Osteocyte (in vitro differentiated cells): ENCODE measurements at places on chromosomes 12 and 14.

- no peak for DNase-seq
Measured at GRCh38 chr12:76804435-76804976, 40.6 kb downstream of the ZDHHC17 start.

DNA sequence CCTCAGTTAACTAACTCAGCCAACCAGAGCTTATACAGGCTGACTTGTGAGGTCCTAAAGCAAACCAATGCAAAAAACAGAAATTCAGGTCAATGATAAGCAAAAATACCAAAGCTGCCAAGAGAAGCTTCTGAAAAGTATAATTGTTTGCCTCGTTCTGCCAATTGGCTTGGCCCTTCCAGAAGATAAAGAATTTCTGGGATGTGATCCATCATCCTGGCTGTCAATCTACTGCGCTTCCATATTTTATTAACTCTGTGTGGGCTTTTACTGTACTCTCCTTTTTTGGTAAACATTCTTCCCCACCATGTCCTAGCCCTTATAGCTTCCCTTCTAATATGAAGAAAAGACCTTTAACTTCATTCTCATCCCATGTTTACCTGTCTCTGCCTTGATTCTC, 387.9 kb downstream of the TMEM117 start:
- no peak for DNase-seq

- no peak for DNase-seq
Measured at GRCh38 chr12:64621257-64621942, 11.1 kb downstream of the RASSF3 start.

DNA sequence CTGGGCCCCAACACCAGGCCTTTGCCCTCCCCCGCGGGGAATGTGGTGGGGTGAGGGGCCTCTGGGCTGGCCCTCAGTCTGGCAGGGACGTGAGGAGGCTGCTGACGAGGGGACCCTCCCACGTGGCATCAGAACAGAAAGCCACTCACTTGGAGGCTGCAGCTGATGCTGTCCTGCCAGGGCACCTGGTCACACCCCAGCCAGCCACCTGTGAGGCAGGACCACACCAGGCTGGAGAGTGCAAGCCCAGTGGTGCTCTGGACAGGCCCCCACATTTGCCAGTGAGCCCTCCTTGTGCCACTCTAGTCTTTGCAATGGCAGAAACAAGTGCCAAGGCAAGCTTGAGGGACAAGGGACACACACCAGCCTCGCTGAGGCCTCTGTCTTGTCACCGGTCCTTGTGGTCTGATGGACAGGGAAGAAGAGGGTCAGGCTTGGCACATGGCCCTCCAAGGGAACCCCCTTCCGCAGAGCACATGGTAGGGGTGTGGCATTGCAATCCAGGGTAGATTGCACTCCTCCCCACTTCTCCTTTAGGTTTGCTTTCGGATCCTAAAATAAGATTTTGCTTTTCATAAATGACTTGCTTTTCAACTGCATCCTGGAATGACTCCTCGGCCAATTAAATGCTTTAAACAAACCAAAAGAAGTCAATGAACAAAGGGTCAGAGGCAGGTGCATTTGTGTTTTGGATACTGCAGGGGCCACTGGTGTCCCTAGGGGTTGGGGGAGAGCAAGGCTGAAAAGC, 53.7 kb downstream of the CCDC88C start:
- no peak for DNase-seq

DNA sequence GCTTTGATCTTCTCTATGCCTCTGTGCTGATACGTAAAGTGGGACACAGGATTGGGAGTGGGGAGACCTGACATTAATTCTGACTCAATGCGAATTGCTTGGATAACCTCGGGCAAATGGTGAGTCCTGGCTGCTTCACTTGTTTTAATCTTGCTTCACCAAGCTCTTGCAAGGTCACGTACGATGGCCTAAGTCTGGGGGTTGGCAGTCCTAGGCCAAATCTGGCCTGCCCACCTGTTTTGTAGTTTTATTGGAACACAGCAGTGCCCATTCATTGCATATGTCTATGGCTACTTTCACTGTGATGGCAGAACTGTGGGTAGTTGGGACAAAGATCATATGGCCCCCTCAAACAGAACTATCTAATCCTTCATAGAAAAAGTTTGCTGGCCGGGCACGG, 13.4 kb downstream of the CLSTN3 start:
- no peak for DNase-seq

DNA sequence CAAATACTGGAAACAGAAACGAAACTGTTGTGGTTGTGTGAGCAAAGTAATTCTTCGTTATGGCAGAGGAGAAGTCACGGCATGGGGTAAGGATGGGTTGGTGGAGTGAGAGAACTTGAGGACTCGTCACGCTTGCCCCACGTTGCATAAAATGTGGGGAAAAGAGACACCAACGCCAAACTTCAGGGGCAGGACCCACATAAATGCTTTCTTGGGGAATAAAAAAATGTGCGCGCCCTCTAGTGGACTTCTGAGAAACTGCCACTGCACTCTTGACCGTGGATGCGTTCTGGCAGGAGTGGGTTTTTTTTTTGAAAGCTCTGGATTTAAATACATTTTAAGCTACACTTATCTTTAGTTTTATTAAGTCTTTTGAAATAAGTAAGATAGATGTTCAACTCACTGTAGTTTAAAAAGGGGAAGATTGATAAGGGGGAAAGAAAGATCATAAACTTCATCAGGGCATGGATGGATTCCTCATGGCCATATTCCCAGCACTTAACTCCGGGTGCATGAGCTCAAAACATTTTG, 4.1 kb upstream of the IGF1 start:
- DNase-seq: no peak

DNA sequence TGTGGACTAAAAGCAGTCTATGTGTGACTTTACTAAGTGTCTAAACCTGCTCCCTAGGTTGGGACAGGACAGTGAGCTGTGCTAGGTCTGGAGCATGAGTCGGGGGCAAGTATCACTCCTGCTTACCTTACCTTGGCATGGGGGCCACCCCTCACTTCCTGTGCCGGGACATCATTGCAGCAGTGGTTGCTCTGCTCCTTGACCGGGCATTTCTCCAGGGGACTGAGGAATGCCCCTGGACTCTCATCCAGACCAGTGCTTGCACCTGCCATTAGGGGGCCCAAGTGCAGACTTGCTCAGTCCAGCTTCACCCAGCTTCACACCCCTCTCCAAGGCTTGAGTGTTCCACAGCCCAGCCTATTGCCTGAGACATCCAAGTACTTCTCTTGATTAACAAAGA, 84.7 kb upstream of the NELL2 start:
- DNase-seq: no peak

GRCh38 chr12:86623267-86623666, 367.1 kb upstream of the MGAT4C start:
- DNase-seq: no peak

GRCh38 chr12:88896958-88897357, 316.7 kb upstream of the KITLG start:
- no peak for DNase-seq

DNA sequence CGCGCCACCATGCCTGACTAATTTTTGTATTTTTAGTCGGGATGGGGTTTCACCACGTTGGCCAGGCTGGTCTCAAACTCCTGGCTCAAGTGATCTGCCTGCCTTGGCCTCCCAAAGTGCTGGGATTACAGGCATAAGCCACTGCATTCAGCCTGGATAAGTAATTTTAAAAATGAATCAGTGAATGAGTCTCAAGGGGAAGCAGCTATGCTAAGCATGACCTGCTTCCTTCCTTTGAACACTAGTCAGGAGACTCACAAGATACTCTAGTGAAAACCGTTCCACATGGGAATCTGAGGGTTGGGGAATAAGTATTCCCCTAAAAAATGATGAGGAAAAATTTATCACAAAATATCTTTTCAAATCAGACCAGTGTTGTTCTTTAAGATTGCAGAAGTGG, 10.7 kb upstream of the FAM234B start:
- no peak for DNase-seq

DNA sequence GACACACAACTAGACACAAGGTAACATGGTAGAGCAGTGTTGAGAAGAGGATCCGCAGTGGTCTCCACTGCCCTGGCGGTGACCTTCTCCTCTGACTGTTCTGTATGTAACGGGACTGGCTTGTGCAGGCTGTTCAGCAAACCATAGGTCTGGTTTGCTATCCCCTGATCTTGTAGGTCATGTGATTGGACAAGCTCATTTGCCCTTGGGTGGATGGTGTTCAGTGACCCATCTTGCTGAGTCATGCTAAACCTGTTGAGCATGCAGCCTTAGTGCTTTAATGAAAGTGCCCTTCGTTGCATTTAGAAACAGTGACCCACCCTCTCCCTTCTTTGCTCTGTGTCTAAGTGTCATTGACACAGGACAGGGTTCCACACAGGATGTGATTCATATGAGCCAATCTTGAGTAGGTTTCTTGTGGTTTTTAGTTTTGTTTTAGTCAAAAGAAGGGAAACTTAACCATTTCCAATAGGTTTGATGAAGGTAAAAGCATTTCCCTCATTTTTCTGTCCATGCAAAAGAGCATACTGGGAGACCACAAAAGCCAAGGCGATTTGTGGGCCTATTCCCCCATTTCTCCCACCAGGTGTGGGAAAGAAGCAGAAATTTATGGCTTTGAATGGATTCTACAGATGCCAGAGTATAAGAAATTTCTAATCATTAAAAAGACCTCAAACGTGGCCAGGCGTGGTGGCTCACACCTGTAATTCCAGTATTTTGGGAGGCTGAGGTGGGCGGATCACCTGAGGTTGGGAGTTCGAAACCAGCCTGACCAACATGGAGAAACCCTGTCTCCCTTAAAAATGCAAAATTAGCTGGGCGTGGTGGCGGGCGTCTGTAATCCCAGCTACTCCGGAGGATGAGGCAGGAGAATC, 32.6 kb upstream of the HIF1A start:
- no peak for DNase-seq

GRCh38 chr12:1517007-1517406, 77.4 kb downstream of the FBXL14 start:
- no peak for DNase-seq

DNA sequence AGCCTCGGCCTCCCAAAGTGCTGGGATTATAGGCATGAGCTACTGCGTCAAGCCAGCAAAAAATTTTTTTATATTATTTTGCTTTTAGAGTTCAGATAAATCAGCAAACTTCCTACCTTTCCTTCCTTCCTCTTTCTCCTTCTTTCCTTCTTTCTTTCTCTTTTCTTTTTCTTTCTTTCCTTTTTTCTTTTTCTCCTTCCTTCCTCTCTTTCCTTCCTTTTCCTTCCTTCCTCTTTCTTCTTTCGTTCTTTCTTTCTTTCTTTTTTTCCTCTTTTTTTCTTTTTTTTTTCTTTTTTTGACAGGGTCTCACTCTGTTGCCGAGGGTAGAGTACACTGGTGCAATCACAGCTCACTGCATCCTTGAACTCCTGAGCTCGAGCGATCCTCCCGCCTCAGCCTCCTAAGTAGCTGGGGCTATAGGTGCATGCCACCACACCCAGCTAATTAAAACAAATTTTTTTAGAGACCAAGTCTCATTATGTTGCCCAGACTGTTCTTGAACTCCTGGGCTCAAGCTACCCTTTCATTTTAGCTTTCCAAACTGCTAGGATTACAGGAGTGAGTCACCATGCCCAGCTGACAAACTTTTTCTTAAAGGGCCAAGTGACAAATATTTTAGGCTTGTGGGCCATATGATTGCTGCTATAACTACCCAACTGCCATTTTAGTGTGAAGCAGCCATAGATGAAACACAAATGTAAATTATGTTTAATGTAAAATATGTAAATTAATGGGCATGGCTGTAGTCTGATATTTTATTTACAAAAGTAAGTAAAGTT, 7.1 kb upstream of the WASHC4 start:
- no peak for DNase-seq

DNA sequence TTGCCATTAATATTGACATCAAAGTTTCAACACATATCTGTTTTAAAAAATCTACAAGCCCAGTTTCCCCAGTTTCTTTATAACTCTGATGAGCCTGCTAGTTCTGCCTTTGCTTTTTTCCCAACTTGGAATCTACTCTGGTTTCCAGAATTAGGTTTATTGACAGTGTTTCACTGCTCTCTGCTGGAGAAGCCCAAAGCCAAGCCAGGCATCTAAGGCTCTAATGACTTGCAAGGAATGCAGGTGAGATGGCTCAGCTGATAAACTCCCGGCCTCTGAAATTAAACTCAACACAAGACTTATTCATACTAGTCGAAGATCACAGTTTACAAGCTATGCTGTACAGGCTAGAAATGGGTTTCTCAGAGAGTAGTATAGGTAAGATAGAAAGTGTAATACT, 54.3 kb downstream of the HMGA2 start:
- no peak for DNase-seq

- no peak for DNase-seq
Measured at GRCh38 chr12:64080319-64081007, 141.6 kb downstream of the KICS2 start.

- DNase-seq: no peak
Measured at GRCh38 chr14:99383472-99384449, 96.9 kb downstream of the SETD3 start.

GRCh38 chr14:75542588-75543091, 20.4 kb downstream of the BATF start:
- DNase-seq: no peak

DNA sequence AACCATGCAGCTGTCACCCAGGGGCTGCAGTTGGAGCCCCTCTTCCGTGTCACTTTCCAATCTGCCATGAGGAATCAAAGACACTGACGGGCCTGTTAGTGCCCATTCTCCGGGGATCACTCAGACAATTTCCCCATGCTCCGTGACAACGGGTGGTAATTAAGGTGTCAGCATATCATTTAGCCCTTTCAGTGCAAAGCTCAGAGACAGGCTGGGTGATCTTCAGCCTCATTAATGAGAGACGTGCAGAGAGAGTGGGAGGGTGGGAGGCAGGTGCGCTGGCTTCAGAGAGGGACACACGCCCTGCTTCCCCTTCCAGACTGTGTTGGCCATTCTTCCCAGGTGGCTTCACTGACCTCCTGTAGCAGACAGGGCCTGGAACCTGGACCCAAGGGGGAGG, 58.7 kb downstream of the MVK start:
- no peak for DNase-seq

- no peak for DNase-seq
Measured at GRCh38 chr12:49680075-49680474, 27.1 kb downstream of the FMNL3 start.

DNA sequence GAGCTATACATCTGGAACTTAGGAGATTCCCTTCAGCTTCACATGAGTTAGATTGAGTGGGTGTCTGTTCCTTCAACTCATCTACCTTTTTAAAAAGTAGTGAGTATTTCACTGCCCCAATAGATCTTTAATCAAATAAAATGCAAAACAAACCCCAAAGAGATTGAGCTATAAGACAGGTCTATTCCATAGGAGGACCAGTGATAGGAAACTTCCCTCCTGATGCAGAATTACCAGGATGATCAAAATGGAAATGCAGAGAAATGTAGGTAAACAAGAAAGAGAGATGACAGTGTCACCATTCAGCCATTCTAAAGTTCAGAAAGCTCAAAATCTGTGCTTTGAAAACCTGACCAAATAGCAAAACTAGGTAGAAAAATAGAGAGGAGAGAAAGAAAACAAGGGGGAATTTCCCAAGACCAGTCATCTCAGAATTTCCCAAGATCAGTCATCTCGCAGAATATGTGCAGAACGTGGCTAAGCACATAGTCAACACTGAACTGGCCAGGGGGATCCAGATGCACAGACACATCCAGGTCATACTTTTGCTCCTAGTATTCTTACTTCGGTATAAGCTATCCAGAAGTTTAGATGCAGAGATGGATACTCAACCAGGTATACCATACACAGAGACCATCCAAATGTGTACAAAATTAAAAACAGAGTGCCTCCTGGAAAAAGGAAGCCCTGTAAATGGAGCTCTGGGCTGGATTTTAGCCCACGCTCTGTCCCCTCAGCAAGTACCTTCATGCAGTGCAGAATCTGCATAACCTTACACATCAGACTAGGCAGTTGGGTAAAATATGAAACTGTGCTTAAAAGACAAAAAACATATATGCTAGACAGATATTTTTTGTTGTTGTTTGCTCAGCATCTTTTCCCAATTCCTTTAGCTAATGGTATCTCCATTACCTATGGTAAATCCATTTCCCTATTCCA, 27.4 kb downstream of the SLC41A2 start:
- DNase-seq: no peak
